ENCODE measurements at places on chromosomes 13 and 19. TPM values are rescaled to one million over a fixed set of nuclear protein-coding genes. Genes with fewer than 3 reads are reported as not detected.

APC2 gene
- total RNA-seq = 0.13 TPM

DNA sequence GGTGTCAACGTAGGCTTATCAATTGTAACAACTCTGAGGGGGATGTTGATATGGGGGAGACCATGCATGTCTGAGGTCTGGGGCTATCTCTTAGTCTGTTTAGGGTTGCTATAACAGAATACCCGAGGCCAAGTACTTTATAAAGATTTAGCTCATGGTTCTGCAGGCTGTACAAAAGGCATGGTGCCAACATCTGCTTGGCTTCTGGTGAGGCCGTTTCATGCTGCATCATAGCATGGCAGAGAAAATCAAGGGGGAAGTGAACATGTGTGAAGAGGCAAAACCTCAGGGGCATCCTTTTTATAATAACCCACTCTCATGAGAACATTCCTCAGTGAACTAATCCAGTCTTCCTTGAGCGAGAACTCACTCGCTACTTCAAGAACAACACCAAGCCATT, 353.8 kb downstream of the ENOX1 start:
- H3K27me3 ChIP-seq = no peaks in the 10 kb centered on the region
- H3K36me3 ChIP-seq = no peaks in the 10 kb centered on the region
- no peak for DNase-seq
- no peak overlapping the region for H3K4me3 ChIP-seq
- no peaks in the 10 kb centered on the region for H3K4me1 ChIP-seq
- no peak overlapping the region for H3K27ac ChIP-seq

ZNF574 gene
- total RNA-seq = 31.5 TPM

SMG9 gene
- 22.5 TPM for total RNA-seq

GRCh38 chr13:109271555-109272541, 514.5 kb downstream of the IRS2 start:
- peak overlapping the region; percentile 47 for H3K4me3 ChIP-seq
- H3K4me1 ChIP-seq = peaks cover 36% of the 10 kb centered on the region
- H3K27ac ChIP-seq = peak overlapping the region; percentile 84

DNA sequence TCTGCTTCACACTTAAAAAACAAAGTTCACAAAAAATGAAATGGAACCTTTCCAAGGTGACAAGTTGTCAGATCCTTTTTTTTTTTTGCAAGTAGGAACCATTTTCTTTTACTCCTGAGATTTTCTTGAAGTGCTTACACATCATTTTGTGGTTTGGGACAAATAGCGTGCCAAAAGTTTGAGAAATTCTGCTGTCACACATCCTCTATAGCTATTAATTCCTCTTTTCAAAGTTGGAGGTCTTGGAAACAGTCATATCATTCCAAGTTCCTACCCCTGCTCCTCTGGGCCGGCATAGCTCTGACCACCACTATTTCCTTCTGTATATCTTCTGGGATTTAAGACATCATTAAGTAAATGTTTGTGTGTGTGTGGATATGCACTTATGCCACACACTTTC, 421.6 kb upstream of the SLC10A2 start:
- DNase-seq = no peak
- no peaks in the 10 kb centered on the region for H3K36me3 ChIP-seq
- H3K4me3 ChIP-seq = no peak overlapping the region
- H3K27me3 ChIP-seq = no peaks in the 10 kb centered on the region
- no peaks in the 10 kb centered on the region for H3K4me1 ChIP-seq

TMPRSS9 gene
- 0.04 TPM for total RNA-seq

- no peak for DNase-seq
- no peak overlapping the region for H3K27ac ChIP-seq
- H3K4me3 ChIP-seq = no peak overlapping the region
- no peaks in the 10 kb centered on the region for H3K4me1 ChIP-seq
- H3K27me3 ChIP-seq = no peaks in the 10 kb centered on the region
- H3K36me3 ChIP-seq = no peaks in the 10 kb centered on the region
Measured at GRCh38 chr13:49450105-49450819, 6.2 kb downstream of the SETDB2 start.

DNA sequence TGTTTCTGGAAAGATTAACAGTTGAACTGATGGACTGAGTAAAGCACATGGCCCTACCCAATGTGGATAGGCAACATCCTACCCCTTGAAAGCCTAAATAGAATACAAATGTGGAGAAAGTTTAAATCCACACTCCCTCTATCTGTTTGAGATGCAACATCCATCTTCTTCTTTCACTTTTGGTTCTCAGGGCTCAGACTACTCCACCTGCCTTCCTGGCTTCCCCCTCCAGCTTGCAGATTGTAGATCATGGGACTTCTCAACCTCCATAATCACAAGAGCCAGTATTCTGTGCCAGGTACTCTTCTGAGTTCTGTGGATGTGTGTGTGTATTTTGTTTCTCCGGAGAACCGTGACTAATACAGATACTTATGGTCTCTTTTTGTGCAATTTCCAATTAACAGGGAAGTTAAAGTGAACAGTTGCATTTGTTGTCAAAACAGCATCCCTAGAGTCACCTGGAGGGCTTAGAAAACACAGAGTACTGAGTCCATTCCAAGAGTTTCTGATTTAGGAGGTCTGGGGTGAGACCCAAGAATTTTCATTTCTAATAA, 590.3 kb upstream of the MIR17HG start:
- DNase-seq = no peak
- H3K4me3 ChIP-seq = no peak overlapping the region
- H3K27ac ChIP-seq = no peak overlapping the region
- no peaks in the 10 kb centered on the region for H3K36me3 ChIP-seq
- no peaks in the 10 kb centered on the region for H3K27me3 ChIP-seq
- H3K4me1 ChIP-seq = no peaks in the 10 kb centered on the region

DNA sequence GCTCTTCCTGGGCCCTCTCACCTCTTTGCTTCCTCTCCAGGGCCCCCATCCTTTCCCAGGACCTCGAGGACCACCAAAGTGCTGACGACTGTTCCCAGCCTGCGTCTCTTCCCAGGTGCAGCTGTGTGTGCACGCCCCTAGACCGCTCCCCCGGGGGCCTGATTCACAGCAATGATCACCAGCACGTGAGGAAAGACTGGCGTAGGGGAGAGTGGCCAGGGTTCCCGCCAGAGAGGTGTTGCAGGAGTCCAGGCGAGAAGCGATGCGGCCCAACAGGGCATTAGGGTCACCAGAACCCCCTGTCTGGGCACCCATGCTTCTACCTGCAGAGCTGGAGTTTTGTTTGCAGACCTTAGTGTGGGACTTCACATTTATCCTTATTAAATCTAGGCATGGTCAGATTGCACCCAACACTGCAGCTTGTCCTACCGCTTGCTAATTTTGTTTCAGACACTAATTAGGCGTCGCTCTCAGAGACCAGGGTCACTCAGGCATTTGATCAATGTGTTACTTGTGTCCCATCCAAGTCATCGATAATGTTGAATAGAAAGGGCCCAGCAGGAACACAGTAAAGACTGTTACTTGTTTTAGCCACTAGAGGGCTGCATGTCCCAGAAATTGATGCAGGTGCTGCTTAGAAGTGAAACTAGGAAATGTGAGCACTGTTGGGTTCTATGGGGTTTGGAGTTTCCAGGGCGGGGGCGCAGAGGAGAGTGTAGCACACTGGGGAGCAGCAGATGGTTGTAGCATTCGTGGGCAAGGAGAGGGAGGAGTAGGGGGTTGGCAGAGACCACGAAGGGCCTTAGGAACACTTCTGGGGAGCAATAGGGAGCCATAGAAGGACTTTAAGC, 53.2 kb downstream of the CDADC1 start:
- no peaks in the 10 kb centered on the region for H3K4me1 ChIP-seq
- no peaks in the 10 kb centered on the region for H3K36me3 ChIP-seq
- H3K4me3 ChIP-seq = no peak overlapping the region
- peak; percentile 51 for DNase-seq
- no peak overlapping the region for H3K27ac ChIP-seq
- H3K27me3 ChIP-seq = no peaks in the 10 kb centered on the region

TBCB gene
- total RNA-seq = 217 TPM

DNA sequence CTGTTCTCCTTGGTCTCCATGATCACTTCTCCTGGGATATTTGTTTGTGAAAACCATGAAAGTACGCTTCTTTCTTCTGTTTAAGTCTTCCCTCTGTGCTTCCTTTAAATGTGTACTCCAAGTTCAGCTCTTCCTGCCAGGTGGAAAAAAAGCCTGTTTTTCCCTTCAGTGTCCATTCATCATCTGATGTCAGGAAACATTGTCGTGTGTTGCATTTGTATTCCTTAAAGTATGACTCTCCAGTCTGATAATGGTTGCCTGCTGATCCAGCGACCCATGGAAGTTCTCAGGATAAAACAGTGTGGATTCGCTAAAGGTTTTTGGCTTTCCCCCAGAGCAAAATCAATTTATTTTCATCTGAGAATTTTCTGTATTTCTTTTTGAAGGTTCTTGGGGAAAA, 22.3 kb downstream of the SACS start:
- H3K36me3 ChIP-seq = peaks cover 2% of the 10 kb centered on the region
- no peak overlapping the region for H3K27ac ChIP-seq
- H3K27me3 ChIP-seq = no peaks in the 10 kb centered on the region
- DNase-seq = no peak
- H3K4me1 ChIP-seq = no peaks in the 10 kb centered on the region

SEMA6B gene
- total RNA-seq = 108 TPM

GRCh38 chr13:107851670-107852069, 363.7 kb downstream of the LIG4 start:
- no peak for DNase-seq
- no peak overlapping the region for H3K27ac ChIP-seq
- no peaks in the 10 kb centered on the region for H3K36me3 ChIP-seq
- H3K27me3 ChIP-seq = no peaks in the 10 kb centered on the region
- no peaks in the 10 kb centered on the region for H3K4me1 ChIP-seq
- H3K4me3 ChIP-seq = no peak overlapping the region

CEACAM20 gene
- not detected for total RNA-seq

ZNF486 gene
- total RNA-seq = 20.5 TPM

GRCh38 chr13:69921156-69921555, 186.5 kb upstream of the ATXN8OS start:
- no peaks in the 10 kb centered on the region for H3K4me1 ChIP-seq
- H3K36me3 ChIP-seq = no peaks in the 10 kb centered on the region
- H3K27ac ChIP-seq = no peak overlapping the region
- H3K4me3 ChIP-seq = no peak overlapping the region
- no peak for DNase-seq

MATK gene
- not detected for total RNA-seq

GRCh38 chr13:43005460-43006236, 13.6 kb upstream of the EPSTI1 start:
- no peak for DNase-seq
- H3K27me3 ChIP-seq = no peaks in the 10 kb centered on the region
- no peak overlapping the region for H3K27ac ChIP-seq
- H3K36me3 ChIP-seq = no peaks in the 10 kb centered on the region
- H3K4me1 ChIP-seq = peaks cover 20% of the 10 kb centered on the region

ETV2 gene
- total RNA-seq = 4.1 TPM

DNA sequence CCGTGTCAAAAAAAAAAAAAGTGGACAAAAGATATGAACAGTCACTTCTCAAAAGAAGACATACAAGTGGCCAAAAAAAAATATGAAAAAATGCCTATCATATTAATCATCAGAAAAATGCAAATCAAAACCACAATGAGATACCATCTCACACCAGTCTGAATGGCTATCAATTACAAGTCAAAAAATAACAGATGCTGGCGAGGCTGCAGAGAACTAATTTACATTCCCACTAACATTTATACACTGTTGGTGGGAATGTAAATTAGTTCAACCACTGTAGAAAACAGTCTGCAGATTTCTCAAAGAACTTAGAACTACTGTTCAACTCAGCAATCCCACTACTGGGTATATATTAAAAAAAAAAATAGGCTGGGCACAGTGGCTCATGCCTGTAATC, 26.5 kb upstream of the FOXO1 start:
- H3K4me1 ChIP-seq = peaks cover 5% of the 10 kb centered on the region
- H3K4me3 ChIP-seq = no peak overlapping the region
- no peaks in the 10 kb centered on the region for H3K36me3 ChIP-seq
- no peak overlapping the region for H3K27ac ChIP-seq

Data from SJCRH30 (cell line).